ENCODE measurements at places on chromosomes 2 and 18.

DNA sequence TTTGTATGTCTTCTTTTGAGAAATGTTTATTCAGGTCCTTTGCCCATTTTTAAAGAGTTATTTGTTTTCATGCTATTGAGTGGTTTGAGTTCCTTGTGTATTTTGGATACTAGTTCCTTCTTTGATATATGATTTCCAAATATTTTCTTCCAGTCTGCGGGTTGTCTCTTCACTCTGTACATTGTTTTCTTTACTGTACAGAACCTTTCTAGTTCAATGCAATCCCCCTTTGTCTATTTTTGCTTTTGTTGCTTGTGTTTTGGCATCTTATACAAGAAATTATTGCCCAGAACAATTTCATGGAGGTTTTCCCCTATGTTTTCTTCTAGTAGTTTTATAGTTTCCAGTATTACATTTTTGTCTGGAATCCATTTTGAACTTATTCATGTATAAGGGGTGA lies 62.5 kb upstream of the ACVR1C start:
- DNase-seq = no peak

DNA sequence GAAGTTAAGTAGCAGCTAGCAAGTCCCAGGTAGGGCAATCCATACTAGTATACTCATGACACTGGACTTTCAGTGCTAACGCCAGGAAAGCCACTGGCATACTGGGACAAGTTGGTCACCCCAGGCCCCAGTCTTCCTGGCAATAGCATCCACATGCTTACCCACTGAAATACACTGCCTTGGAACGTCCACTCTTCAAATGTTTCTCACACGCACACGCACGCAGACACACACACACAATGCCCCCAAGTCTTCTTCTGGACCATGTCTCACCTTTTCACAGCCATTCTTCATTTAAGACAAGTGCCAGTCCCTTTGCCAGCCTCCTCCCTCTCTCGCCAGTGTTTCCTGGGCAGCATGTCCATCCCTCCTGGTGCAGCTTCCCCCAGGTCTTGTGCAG lies 8.7 kb upstream of the TEX261 start:
- DNase-seq = no peak

DNA sequence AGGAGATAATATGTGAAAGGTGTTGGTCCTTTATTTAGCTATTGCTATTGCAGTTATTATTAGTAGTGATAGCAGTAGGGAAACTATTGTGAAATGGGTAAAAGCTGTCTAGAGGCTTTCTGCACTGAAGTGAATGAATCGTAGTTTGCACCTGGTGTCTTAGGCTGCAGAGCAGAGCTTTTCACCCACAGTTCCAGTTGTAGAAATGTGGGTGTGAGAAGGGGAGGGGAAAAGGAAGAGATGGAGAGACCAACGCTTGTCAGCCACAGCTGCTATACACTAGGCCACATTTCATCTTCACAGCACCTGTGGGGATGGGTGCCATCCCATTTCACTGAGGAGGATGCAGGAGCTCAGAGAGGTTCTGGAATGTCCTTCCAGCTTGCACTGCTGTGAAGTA lies 50.0 kb downstream of the TRPM8 start:
- DNase-seq = no peak

DNA sequence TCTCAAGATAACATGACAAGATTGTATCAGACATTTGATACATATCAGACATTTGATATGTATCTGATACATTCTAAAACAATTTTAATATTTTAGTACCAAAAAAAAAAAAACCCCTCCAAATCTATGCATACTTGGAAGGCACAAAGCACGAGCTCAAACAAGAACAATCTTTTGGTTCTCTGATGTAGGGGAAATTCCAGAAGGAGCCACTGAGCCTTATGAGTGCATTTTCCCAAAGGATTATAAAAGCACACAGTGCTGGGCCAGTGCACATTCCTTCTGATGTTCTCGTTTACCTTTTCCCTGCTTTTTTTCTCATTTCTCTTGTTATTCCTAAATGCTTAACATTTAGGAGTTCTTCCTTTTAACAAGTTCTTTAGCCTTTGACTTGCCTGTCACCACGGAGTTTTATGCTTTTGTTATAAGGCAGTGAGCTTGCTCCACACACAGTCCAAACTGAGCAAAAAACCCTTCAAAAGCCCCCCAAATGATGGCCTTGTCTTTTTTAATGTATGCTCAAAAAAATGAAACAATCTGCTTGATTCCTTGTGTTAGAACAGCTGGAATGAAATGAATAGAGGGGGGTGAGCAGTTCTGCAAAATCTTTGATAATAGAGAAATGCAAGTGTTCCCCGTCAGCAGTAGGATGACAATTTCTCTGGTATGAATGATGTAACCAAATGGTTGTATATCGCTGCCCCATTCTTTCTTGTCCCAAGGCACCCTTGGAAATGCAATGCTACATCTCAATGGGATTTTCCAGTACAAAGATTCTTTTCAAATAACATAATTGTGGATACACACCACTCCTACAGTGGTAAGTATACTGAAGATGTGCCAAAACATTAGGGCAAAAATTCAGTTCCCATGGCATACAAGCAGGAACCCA lies 597.2 kb upstream of the ZEB2 start:
- DNase-seq = no peak

DNA sequence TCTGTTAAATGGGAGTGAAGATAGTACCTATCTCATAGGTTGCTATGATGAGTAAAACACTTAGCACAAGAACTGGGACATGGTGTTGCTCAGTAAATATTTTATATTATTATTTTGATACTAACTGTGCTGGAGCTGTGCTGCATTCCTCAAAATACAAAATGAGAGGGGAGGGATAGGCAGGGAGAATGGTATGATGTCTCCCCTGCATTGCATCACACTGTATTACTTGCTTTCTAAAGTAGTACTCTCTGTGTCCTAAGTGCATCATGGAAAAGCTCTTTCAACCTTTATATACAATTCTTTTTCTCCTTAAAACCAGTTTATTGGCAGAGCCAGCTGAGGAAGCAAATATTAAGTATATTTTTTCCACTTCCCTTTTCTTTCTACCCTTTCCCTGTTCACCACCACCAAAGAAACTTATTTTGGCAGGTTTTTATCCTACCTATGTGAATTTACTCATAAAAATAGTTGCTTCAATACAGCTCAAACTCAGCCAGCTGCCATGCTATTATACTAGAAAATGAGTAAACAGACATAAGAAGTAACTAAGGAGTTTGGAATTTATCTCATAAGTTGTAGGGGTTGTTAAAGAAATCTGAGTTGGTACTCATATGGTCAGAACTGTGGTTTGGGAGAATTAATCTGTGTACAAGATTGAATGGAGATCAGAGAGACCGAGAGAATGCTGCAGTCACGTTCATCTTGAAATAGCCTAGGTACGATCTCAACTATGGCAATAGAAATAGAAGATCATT lies 60.3 kb downstream of the EHBP1 start:
- no peak for DNase-seq

- DNase-seq = no peak
Measured at GRCh38 chr2:47145466-47145865, 9.6 kb downstream of the STPG4 start.

DNA sequence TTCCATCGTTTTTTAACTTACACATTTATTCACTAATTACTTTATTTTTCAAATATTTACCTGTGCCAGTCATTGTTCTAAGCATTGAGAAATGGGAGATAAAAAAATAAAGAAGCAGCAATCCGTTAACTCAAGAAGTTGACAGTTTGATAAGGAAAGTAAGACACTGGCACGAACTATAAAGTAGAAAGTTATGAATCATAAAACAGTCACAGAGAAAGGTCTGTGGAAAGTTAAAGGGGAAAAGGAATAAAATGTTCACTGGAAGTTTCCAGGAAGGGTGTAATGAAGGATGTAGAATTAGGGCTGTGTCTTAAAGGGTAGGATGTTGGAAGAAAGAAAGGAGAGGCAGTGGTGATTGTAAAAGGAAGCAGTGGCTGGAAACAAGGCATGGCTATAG lies 118.9 kb downstream of the RDH14 start:
- DNase-seq = no peak

- no peak for DNase-seq
Measured at GRCh38 chr2:16890081-16890480, 224.4 kb upstream of the CYRIA start.

DNA sequence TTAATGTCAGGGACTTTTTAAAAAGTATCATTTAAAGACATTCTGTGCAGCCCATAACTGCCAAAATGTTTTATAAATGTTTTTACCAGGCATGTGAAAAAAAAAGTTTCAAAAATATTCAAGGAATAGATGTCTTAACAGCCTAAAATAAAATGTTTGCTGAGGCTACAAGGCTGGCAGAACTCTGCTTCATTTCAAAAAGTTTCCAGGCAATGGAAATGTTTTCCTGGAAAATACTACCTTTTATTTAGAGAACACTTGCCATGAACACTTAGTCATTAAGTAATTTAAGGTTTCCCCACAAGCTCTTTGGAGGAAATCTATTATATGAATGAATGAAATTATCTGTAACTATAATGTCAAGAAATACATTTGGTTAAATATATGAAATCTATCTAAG lies 68.8 kb downstream of the THADA start:
- no peak for DNase-seq

DNA sequence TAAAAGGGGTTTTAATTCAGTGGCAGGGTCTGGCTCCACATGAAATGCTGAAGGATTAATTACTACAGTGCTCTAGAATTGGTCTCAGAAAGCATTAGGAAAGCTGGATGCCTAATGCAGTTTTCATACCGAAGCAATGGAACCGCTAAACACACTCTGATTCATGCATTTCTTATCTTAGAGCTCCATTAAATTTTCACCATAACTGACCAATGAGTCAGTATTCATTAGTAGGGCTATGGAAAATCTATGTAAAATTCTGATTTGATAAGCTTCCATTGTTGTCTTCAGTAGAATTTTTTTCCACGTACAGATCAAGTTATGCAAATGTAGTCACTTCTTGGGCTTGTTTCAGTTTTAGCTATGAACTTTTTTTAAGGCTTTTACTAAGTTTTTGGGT lies 359.9 kb downstream of the ARHGAP15 start:
- no peak for DNase-seq

GRCh38 chr2:207950063-207950760 lies 75.1 kb downstream of the PLEKHM3 start:
- no peak for DNase-seq

GRCh38 chr2:239581352-239581901 lies 180.6 kb upstream of the HDAC4 start:
- no peak for DNase-seq

DNA sequence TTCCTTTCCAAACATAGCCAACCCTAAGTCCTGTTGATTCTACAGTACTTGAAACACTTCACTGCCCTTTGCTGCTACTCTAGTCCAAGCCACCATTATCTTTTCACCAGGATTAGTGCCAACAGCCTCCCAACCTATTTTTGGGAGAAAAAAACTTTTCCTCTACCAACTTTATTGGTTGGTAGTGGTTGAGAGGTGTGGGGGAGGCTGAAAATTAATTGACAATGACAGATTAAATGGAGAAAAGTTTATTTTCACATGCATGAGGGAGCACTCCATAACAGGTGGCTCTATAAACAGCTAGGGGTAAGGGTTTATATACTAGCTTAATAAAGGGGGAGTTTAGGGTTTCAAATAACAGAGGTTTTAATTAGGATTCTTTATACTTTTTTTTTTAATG lies 37.8 kb upstream of the ITPRID2 start:
- no peak for DNase-seq

GRCh38 chr2:24886691-24887304 lies 33.2 kb downstream of the ADCY3 start:
- peak; percentile 6 for DNase-seq

- DNase-seq = no peak
Measured at GRCh38 chr18:45040879-45041278, 360.2 kb downstream of the SETBP1 start.

GRCh38 chr2:53751728-53752127 lies 15.9 kb upstream of the CHAC2 start:
- DNase-seq = no peak

- DNase-seq = no peak
Measured at GRCh38 chr2:196144513-196145126, 26.8 kb downstream of the STK17B start.

GRCh38 chr2:119702918-119703401 lies 24.0 kb downstream of the TMEM177 start:
- DNase-seq = peak; percentile 70

- no peak for DNase-seq
Measured at GRCh38 chr2:30373881-30374302, 73.2 kb upstream of the LCLAT1 start.

DNA sequence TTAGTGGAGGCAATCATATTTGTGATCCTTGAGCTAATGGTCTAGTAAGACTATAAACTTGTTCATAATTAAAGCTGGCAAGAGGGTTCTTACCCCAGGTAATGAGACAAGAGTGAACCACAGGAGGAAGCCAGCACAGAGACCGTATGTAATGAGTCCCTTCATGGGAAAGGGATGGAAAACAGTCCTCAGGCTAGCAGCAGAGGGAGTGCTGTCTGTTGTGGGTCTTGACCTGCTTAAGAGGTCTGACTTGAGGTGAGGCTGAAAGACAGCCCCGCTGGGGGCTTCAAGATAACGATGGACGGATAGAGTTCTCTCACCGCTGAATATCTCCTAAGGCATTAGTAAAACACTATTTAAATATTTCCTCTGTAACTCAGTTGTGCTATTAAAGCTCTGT lies 16.2 kb upstream of the POLE4 start:
- no peak for DNase-seq

- DNase-seq = no peak
Measured at GRCh38 chr2:33409417-33409955, 67.0 kb upstream of the RASGRP3 start.

DNA sequence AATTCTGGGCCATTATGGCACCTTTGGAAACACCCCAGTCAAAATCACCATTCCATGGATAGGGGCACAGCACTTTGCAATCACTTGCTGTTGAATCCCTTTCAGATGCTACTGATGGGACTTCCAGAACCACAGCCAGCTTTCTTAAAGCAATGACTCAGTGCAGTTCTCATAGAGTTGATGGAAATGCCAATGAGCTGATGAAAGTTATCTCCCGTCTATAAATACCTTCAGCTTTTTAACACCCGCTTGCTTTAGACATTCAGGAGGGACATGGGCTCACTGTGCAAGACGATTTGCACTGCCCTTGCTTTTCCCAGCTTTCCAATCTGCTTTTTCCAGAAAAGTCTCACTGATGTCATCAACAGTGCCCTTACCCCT lies 66.7 kb upstream of the RPL31 start:
- DNase-seq = no peak

- DNase-seq = no peak
Measured at GRCh38 chr2:95719473-95720060, 127.8 kb downstream of the TRIM43 start.

GRCh38 chr2:83221258-83221657 lies 1237.8 kb downstream of the SUCLG1 start:
- DNase-seq = no peak

- DNase-seq = peak; percentile 79
Measured at GRCh38 chr2:174577967-174578589, 19.5 kb downstream of the WIPF1 start.

Measured in CD4-positive, alpha-beta T cell treated with Interleukin-21 for 1 hour (primary cell).